Effector memory CD4-positive, alpha-beta T cell (primary cell): ENCODE measurements at places on chromosomes 6 and 20.

DNA sequence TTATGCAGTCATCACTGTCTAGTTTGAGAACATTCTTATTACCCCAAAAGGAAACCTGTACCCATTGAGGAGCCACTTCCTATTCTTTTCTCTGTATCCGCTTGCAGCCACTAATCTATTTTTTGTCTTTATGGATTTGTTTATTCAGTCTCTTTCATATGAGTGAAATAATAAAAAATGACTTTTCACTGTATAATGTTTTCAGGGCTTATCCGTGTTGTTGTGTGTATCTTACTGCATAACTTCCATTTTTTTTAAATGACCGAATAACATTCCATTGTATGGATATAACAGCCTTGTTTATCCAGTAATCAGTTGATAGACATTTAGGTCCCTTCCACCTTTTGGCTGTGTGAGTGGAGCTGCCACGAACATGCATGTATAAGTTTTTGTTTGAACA, 86.6 kb downstream of the ZFAND3 start:
- H3K27me3 ChIP-seq = no peaks in the 10 kb centered on the region
- no peaks in the 10 kb centered on the region for H3K36me3 ChIP-seq
- H3K27ac ChIP-seq = no peak overlapping the region

- H3K27ac ChIP-seq = no peak overlapping the region
- H3K4me3 ChIP-seq = no peak overlapping the region
- H3K36me3 ChIP-seq = no peaks in the 10 kb centered on the region
- no peaks in the 10 kb centered on the region for H3K4me1 ChIP-seq
- no peaks in the 10 kb centered on the region for H3K27me3 ChIP-seq
Observed at GRCh38 chr6:39602601-39603519, 122.3 kb downstream of the KIF6 start.

DNA sequence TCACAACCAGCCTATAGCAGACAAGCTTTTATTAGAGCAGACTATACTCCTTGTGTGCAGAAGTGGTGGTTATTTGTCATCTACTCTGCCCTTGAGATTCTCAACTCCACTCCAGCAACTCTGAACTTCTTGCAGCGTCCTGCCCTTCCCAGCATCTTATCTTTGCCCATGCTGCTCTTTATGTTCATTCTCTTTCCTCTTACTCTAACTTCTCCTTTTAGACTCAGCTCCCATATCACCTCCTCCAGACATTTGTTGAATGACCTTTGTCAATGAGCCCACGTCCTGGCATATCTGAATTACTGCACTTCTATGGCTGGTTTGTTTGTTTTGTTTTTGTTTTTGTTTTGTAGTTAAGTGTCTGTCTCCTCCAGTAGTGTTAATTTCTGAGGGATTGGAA, 81.2 kb downstream of the KCNQ5 start:
- H3K27ac ChIP-seq = no peak overlapping the region
- H3K4me3 ChIP-seq = no peak overlapping the region
- no peaks in the 10 kb centered on the region for H3K27me3 ChIP-seq
- H3K4me1 ChIP-seq = no peaks in the 10 kb centered on the region
- DNase-seq = no peak

DNA sequence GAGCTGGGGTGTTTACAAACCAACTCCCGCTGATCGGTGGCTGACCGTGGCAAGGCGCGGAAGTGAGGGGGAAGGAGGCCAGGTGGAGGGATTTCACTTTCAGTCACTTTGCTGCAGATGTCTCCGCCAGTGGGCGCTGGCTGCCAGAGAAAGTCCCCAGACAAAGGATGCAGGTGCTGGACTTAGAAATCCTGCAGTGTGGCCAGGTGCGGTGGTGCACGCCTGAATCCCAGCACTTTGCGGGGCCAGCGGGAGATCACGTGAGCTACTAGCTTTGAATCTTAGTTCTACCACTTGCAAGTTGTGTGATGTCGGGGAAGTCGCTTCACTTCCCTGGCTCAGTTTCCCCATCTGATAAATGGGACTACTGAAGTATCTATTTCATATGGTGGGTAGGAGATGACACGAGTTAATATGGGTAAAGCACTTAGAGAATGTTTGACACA, 180.4 kb downstream of the ZNF217 start:
- no peaks in the 10 kb centered on the region for H3K27me3 ChIP-seq
- H3K4me3 ChIP-seq = no peak overlapping the region
- no peaks in the 10 kb centered on the region for H3K36me3 ChIP-seq
- no peak overlapping the region for H3K27ac ChIP-seq
- peak; percentile 3 for DNase-seq

- no peak overlapping the region for H3K27ac ChIP-seq
- H3K4me1 ChIP-seq = no peaks in the 10 kb centered on the region
- DNase-seq = no peak
- H3K4me3 ChIP-seq = no peak overlapping the region
- H3K27me3 ChIP-seq = no peaks in the 10 kb centered on the region
Observed at GRCh38 chr6:156703719-156704118, 73.5 kb upstream of the ARID1B start.

- H3K27ac ChIP-seq = no peak overlapping the region
- DNase-seq = no peak
- H3K36me3 ChIP-seq = peaks cover 30% of the 10 kb centered on the region
- H3K27me3 ChIP-seq = no peaks in the 10 kb centered on the region
- H3K4me1 ChIP-seq = no peaks in the 10 kb centered on the region
Observed at GRCh38 chr20:1173698-1174097, 11.1 kb downstream of the TMEM74B start.

DNA sequence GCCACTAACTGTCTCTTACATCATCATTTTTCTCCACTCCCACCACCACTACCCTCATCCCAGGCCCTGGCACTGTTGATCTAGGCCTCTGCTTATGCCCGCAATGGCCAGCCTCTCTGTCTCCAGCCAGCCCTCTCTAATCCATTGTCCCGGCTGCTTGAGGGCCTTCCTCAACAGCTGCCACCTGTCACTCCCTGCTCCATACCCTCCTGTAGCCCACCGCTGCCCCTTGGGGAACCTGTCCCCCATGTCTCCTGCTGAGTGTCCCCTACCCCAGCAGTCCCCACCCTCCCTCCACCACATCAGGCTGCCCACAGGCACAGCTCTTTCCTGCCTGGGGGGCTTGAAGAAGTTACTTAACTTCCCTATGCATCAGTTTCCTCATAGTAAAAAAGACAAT, 13.4 kb downstream of the TEAD3 start:
- no peak overlapping the region for H3K4me3 ChIP-seq
- H3K4me1 ChIP-seq = no peaks in the 10 kb centered on the region

GRCh38 chr6:108117427-108118358, 43.2 kb upstream of the OSTM1 start:
- peaks cover 56% of the 10 kb centered on the region for H3K27me3 ChIP-seq
- DNase-seq = no peak
- H3K4me3 ChIP-seq = peak overlapping the region; percentile 81
- no peak overlapping the region for H3K27ac ChIP-seq

DNA sequence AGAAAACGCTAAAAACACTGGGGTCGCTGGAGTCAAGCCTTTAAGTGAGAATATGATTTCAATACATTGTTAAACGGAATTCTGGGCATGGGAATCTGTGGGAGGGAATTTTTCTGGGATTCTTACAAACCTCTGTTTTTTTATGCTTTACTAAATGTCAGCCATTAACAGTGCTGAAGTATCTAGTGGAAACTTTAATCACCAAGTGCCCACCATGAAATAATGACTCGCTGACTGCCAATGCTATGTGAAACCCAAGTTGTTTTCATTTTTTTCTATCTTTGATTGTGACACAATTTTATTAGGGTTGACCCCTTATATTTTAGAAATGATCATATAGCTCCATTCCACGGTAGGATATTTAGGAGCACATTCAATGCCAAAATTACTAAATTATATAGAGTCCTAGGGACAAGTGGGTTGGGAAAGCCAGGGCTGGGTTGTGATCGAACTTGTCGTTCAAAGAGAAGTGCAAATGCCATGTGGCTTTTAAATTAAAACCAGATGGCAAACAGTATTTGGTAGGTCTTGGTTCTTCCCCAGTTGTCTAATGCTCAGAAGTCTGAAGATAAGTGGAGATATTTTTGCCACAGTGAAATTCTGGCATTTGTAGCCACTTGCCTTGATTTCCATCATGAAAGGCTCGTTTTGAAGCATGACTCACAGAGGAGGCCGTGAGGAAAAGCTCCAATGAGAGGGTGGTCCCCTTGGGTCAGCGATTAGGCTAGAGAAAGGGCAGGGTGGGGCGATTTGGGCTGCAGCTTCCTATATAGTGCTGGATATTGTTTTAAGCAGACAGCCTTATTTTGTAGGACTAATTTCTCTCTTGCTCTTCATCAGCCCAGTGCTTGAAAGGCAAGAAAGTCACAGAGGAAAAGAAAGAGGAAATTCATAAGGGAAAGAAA, 254.4 kb upstream of the JAG1 start:
- no peaks in the 10 kb centered on the region for H3K4me1 ChIP-seq
- no peak for DNase-seq
- no peaks in the 10 kb centered on the region for H3K36me3 ChIP-seq
- no peak overlapping the region for H3K27ac ChIP-seq
- H3K4me3 ChIP-seq = no peak overlapping the region

DNA sequence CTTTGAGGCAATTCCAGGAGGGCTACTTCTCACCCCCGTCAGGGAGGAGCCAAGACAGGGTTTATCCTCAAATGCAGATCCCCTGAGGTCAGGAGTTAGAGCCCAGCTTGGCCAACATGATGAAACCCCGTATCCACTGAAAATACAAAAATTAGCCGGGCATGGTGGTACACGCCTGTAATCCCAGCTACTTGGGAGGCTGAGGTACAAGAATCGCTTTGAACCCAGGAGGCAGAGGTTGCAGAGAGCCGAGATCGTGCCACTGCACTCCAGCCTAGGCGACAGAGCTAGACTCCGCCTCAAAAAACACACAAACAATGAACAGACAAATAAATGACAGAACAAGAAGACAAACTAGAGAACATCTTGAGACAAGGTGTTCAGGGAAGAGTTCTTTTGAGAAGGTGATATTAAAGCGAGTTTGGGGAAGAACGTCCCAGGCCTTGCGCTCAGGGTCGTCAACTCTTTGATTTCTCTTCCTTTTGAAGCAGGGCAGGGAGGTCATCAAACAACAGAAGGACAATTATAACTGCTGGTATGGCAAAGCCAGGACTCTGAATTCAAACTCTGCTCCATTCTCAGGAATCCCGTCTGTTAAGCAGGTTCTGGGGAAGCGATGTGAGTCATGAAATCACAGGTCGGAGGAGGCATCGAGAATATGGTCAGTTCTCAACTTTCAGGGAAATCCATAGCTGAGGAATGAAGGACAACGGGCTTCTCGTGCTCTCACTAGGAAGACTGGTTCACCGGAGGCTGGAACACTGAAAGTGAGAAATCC, 1.4 kb upstream of the RALY start:
- no peaks in the 10 kb centered on the region for H3K36me3 ChIP-seq
- peaks cover 35% of the 10 kb centered on the region for H3K4me1 ChIP-seq
- H3K27ac ChIP-seq = peak overlapping the region; percentile 92

GRCh38 chr6:8113131-8113654, 10.8 kb upstream of the EEF1E1 start:
- no peak for DNase-seq
- no peaks in the 10 kb centered on the region for H3K36me3 ChIP-seq
- H3K4me3 ChIP-seq = no peak overlapping the region
- H3K4me1 ChIP-seq = no peaks in the 10 kb centered on the region
- H3K27me3 ChIP-seq = no peaks in the 10 kb centered on the region

GRCh38 chr6:127582777-127583462, 5.9 kb downstream of the C6orf58 start:
- no peak for DNase-seq
- no peak overlapping the region for H3K4me3 ChIP-seq
- no peaks in the 10 kb centered on the region for H3K4me1 ChIP-seq

- H3K36me3 ChIP-seq = no peaks in the 10 kb centered on the region
- H3K27me3 ChIP-seq = no peaks in the 10 kb centered on the region
Observed at GRCh38 chr6:32327103-32327502, 44.6 kb downstream of the TSBP1 start.

DNA sequence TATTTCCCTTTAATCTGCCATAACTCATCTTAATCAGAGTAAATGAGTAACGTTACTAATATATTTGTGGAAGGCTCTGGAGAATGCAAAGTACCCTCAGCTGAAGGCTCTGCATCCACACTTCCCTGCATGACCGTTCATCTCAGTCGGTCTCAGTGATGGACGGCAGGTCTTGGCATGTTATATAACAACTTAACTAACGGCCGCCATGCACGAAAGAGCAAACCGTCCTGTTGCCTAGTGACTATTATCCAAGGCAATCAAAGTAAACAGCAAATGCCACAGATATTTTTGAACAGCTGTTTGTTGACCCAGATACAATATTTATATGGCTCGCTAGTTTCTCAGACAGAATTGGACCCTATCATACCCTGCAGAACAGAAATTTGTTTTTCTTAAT, 194.9 kb upstream of the SMLR1 start:
- H3K36me3 ChIP-seq = no peaks in the 10 kb centered on the region
- no peaks in the 10 kb centered on the region for H3K4me1 ChIP-seq
- no peak overlapping the region for H3K4me3 ChIP-seq
- no peak for DNase-seq
- H3K27ac ChIP-seq = no peak overlapping the region

DNA sequence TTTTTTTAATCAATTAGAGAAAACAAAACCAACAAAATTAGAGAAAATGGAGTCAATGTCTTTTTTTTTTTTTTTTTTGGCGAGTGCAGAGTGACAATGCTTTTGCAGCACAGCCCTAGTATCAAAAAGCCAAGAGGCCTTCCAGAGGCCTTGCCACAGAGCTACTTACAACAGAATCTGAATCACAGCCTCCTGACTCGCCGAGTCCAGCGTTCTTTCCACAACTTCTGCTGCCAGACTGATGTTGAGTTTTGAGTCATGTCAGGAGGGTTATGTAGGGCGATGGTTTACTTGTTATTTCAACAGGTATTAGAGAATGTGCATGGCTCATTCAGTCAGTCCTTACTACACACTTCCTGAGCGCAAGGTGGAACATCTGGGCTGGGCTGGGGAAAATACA, 88.6 kb downstream of the FNDC1 start:
- no peaks in the 10 kb centered on the region for H3K27me3 ChIP-seq
- no peaks in the 10 kb centered on the region for H3K4me1 ChIP-seq
- no peak overlapping the region for H3K27ac ChIP-seq
- H3K4me3 ChIP-seq = no peak overlapping the region
- DNase-seq = no peak

DNA sequence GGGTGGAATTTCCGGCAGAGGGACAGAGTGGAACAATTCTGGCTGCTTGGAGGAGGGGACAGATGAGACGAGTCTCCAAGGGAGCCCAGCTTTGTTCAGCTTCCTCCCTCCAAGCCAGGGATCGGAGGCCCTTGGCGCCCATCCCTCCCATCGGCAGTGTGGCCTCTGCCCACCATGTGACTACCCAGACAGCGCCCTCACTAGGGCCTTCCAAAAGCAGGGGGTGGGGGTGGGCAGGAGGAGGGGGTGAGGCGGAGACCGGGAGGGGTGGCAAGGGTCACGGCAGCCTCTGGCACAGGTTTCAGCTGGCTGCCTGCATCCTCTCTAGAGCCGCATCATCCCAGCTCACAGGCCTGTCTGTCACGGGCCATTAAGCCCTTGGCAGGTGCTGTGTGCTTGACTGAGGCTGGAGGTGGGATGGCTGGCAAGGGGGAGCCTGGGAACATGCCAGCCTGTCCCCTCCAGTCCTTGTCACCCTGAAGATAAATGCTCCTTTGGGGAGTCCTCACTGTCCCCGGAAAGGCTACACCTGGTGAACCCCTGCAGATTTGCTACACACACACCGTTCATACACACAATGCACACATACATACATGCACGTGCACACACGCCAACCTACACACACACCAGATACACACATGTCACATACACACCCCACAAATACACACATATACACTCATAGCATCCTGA, 6.2 kb upstream of the FGD2 start:
- H3K27me3 ChIP-seq = no peaks in the 10 kb centered on the region
- H3K4me3 ChIP-seq = no peak overlapping the region
- H3K4me1 ChIP-seq = no peaks in the 10 kb centered on the region

GRCh38 chr6:105313211-105313610, 89.7 kb downstream of the PREP start:
- no peaks in the 10 kb centered on the region for H3K27me3 ChIP-seq
- peaks cover 28% of the 10 kb centered on the region for H3K36me3 ChIP-seq
- no peak overlapping the region for H3K27ac ChIP-seq
- no peak for DNase-seq
- H3K4me1 ChIP-seq = no peaks in the 10 kb centered on the region
